ENCODE measurements at places on chromosomes 2 and 18.

- DNase-seq = no peak
These were observed 12.3 kb upstream of the TNFRSF11A start for GRCh38 chr18:62312851-62313250.

GRCh38 chr2:9473308-9473984 is 905 bp upstream of the IAH1 start:
- no peak for DNase-seq

DNA sequence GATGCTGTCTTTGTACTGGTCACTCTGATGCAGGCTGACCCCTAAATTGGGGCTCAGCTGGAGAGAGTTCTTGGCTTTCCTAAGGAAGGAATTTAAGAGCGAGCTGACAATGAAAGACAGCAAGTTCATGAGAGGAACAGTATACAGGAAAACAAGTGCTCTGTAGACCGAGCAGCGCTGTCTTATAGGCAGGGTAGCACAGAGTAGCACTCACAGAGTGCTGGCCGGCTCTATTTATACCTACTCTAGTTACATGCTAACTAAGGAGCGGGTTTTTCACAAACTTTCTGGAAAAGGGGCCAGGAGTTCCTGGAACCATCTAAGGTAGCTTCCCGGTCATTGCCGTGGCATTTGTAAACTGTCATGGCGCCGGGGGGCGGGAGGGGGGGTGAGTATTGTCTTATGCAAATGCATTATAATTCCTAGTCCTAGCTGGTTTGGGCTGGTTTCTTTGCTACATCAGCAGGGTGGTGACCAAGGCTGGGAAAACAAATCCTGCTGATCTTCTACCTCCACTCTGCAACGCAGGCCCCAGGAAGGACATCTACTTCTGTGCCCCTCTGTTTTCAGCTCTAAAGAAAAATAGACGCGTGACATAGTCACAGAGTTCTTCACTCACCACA is 31.6 kb upstream of the MAP3K20 start:
- no peak for DNase-seq

DNA sequence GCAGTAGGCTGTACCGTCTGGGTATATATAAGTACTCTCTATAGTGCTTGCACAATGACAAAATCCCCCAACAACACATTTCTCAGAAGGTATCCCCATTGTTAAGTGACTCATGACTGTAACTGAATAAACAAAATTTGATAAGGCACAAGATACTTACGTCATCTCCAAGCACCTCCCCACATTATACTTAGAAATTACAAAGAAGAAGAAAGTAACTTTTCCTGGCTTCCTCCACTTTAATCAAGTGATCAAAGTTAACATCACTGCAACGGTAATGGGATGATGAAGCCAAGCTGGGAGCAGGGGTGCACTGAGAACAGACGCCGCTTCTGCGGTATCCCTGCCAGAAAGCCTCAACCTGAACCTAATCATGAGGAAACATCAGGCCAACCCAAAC is 9.7 kb downstream of the TNS1 start:
- no peak for DNase-seq

GRCh38 chr2:171325886-171326585 is 107.8 kb downstream of the METTL8 start:
- no peak for DNase-seq

GRCh38 chr2:70697603-70698383 is 70.2 kb downstream of the ADD2 start:
- DNase-seq = no peak

- no peak for DNase-seq
These were observed 863 bp upstream of the SIX2 start for GRCh38 chr2:45009928-45010701.

- no peak for DNase-seq
These were observed 319.7 kb downstream of the SOX11 start for GRCh38 chr2:6011921-6012320.

GRCh38 chr2:70898363-70899240 is 37.1 kb upstream of the ATP6V1B1 start:
- no peak for DNase-seq

DNA sequence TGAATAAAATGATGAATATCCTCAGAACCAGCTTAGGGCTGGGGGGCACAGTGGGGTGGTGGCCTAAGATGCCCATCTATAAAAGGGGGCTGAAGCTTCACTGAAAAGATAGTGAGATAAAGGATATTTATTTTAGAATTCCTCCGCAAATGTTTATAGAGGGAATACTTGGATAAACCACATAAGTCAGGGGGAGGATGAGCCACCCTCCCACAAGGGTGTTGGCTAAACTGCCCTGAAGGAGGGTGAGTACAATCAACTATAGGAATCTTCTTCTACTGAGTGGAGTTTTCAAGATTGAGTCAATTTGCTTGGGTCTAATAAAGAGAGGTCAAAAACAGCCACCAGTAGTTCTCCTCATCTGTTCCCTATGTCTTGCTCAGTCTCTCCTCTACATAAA is 114.5 kb upstream of the TANK start:
- DNase-seq = no peak

GRCh38 chr2:234955971-234956509 is 4.2 kb downstream of the SH3BP4 start:
- no peak for DNase-seq

DNA sequence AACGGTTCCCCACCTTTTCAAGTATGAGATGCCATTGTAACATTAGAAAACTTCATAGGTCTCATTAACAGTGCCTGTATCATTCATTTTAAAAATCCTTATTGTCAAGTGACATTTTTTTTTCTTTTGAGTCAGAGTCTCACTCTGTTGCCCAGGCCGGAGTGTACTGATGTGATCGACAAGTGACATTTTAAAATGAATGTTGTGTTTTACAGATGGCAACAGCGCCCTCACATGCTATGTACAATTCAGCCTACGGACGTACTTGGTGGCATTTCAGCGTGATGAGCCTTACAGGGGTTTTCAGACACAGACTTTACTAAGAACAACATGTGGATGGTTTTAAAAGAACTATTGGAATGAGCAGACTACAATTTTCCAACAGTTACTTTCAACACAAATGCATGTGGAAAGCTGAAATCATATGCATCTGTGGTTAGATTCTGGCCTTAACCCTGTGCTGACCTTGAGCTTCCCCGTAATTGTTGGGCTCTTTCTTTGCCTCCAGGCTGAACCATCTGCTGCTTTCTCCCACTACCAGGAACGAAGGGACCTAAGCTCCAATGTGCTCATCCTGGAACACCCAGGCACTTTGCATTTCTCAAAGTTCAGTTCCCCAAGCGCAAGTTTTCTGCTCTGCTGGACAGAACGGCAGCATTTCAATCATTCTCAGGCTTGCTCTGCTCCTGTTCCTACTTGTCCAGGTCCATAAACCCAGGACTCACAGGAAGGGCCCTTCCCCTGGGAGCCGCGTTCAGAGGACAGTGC is 119.9 kb upstream of the NDUFV2 start:
- no peak for DNase-seq

- no peak for DNase-seq
These were observed 154.6 kb downstream of the ERBB4 start for GRCh38 chr2:212384027-212384426.

GRCh38 chr2:217177720-217178119 is 317.9 kb upstream of the TNP1 start:
- no peak for DNase-seq

- no peak for DNase-seq
These were observed 15.5 kb downstream of the SLC66A2 start for GRCh38 chr18:79935925-79936324.

GRCh38 chr2:8636041-8636491 is 45.8 kb upstream of the ID2 start:
- DNase-seq = no peak

DNA sequence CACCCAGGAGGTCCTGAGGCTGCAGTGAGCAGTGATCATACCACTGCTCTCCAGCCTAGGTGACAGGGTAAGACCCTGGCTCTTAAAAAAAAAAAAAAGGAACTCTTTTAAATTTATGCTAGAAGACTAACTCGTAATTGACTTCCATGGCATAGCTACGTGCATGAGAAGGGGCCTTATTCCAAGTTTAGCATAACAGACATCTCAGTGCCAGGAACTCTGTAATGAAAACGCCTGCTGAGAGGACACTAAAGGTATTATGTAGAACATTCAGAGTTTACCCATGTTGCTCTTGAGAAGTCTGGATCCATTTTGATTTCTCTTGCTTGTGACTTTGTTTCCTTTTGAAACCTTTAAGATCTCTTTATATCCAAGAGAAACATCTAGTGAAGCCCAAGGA is 276.0 kb downstream of the ZNF407 start:
- no peak for DNase-seq

GRCh38 chr18:7749510-7749981 is 182.4 kb downstream of the PTPRM start:
- DNase-seq = no peak

DNA sequence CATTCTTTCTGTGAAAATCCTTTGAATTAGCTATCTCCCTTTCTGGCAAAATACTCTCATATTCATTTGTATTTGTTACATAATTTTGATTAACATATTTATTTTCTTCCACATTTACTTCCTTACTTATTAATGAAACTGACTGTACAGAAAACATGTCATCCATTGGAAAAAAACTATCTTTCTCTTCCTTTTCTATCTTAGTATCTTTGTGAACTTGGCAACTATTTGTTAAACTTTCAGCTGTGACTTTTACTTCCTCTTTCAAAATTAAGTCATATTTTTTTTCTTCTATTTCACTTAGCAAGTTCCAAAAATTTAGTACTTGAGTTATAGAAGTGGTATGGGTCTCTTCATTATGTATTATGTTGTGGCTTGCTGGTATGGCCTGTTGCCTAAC is 2.6 kb downstream of the RAD51AP2 start:
- DNase-seq = no peak

DNA sequence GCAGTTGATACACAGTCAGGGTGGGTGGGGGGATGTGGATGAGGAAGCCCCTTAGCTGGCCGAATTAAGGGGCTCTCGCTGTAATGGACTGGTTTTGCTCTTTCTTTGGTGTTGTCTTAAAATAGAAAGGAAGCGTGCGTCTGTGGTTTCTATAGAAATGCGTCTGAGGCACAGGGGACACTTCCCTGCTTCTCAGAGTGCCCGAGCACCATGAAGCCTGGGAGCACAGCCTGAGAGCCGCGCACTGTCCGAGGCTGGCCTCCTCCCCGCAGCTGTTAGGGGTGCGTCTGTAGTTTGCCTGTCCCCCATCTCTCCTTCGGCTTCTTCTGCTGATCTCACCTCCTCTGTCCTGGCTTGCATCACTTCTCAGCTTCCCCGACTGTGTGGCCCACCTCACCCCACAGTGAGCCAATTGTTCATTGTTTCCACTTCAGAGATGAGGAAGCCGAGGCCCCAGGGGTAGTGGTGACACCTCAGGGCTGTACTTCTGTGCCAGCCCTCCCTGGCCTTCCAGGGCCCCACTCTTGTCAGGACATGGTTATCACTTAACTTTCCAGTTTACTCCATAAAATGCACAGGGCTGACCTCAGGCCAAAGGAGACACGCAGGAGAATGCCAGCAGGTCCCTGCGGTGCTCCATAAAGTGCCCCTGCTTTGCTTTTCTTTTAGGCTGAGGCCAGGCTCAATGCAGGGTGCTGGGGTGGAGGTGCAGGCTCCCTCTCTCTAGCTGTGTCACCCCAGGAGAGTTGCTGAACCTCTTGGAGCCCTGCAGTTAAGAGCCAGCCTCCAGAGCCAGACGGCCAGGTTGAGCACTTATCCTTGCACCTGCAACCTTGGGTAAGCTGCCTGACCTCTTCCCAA is 210.6 kb downstream of the SEPTIN10 start:
- no peak for DNase-seq

DNA sequence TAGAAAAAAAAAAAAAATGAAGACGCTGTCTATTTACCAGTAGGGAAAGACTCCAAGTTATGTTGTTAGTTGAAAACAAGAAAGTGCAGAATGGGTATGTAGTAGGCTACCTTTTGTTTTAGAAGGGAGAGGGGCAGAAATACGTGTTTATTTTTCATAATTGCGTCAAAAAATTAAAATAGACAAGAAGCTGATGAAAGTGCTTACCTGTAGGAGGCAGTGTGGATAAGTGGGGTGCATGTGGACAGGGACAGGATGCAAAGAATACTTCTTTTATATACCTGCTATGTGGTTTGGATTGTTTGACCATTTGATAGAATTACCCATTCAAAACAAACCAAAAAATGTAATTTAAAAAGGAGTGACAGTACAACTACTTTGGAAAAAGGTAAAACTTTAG is 3.0 kb upstream of the GCG start:
- DNase-seq = no peak

DNA sequence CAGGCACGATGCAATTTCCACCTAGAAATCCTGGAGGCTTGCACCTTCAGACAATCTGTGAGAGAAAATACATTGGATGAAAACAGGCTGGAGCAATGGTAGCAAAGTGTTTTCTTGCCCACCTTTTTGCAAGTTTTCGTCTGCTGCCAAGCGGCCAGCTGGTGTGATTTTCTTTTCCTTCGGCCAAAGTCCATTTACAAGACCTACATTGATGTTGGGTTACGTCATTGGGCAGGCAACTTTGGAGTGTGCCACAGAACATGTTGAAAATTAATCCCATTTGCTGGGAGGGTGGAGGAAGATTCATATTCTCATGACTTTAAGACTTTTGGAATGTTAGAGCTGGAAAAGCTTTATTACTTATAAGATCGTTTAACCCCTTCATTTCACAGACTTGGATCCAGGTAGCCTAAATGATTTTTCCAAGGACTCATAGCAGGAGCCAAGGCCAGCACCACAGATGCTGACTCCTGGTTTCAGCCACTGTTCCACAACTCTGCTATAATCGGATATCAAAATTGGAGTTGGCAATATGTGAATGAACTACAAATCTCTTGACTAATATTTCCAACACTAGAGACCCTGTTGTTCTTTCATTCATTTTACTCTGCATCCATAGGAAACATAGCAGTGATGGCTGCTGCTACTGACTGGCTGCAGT is 352.1 kb downstream of the RND3 start:
- DNase-seq = no peak

DNA sequence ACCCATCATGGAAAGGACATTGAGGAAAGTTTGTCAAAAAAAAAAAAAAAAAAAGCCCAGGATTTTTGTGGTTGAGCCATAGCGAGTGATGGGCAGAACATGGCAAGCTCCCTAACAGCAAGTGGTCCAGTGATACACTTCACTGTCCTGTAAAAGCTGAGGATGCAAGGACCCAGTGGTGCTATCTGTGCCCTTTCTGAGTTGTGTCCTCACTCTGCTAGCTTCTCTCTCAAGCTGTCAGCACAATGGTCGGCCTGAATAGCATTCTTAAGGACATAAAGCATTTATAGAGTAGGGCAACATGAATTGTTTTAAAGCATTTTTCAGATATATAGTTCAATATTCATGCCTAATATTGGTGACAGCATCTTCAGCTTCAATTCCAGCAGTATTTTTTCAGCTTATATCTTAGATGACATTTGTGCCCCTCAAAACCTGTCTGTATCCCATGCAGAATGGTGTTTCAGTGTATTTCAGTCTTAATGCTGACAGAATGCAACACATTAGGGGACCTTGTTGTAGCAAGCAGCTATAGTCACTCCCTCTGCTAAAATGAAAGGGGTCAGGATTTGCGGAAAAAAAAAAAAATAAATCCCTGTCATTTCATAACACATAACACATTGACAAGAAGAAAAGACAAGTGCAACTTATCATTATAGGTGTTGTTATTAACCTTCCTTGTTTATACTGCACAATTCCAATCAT is 496.7 kb downstream of the THSD7B start:
- DNase-seq = no peak

- DNase-seq = no peak
These were observed 89.2 kb upstream of the FAM117B start for GRCh38 chr2:202545523-202545922.

- DNase-seq = no peak
These were observed 681.7 kb upstream of the FSHR start for GRCh38 chr2:49836017-49836416.

Measured in NCI-H774 (cell line).